ENCODE measurements at places on chromosomes 13 and 19.

GRCh38 chr13:18948012-18948663, 233.5 kb downstream of the TUBA3C start:
- no peak for DNase-seq

DNA sequence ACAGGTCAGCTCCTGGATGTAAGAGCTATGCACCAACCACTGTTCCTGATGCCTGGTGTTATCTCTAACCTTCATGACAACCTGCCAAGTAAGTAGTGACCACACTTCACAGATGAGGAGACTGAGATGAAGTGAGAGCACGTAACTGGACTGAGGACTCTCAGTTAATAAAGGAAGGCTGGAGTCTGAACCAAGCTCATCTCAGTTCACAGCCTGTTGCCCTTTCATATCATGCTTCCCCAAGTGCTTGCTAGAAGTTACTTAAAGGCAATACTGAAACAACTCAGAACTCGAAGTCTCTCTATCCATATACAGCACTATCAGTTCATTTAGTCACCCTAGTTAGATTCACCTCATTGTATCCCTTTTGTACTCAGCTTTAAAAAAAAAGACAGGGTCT, 119.7 kb downstream of the ABCC4 start:
- no peak for DNase-seq

GRCh38 chr19:4018140-4018613, 10.6 kb downstream of the PIAS4 start:
- no peak for DNase-seq

DNA sequence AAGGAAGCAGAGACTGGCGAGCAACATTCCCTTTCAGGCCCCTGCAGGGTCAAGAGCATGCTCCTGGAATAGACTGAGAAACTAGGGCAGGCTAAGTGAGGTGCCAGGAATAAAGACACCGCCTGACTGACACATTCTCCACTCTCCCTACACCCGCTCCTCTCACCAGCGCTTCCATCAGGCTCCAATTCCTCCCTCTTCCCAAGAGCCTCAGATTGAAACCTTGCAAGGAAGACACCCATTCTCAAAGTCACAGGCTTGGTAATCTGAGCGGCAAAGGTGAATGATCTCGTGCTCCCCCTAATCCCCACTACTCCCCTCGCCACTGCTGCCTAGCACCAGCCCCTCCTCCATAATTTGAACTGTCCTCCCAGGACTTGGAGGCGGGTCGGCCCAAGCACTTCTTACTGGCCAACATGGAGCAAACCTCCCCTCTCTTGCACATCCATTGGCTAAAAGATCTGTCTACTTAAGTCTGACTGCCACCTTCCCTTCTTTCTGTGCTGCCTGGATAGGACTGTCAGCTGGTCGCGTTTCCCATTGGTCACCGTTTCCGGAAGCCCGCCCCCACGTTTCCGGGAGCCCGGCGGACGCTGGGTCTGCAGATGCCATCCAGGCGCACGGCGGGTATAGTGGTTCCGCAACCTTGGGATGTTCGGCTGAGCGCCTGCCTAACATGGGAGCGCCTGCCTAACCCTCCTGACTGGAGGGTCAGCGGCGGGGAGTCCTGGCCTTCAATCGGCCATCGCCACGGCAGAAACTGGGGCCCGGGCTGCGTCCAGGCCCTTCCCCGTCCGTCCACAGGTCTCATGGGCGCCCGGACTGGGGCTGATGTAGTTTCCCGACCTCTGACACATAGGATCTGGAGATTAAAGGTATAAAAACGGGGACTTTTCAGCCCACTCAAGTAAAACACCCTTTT, 33.6 kb downstream of the ZNF383 start:
- peak; percentile 77 for DNase-seq

GRCh38 chr19:58300620-58301019, 4.6 kb upstream of the ERVK3-1 start:
- no peak for DNase-seq

DNA sequence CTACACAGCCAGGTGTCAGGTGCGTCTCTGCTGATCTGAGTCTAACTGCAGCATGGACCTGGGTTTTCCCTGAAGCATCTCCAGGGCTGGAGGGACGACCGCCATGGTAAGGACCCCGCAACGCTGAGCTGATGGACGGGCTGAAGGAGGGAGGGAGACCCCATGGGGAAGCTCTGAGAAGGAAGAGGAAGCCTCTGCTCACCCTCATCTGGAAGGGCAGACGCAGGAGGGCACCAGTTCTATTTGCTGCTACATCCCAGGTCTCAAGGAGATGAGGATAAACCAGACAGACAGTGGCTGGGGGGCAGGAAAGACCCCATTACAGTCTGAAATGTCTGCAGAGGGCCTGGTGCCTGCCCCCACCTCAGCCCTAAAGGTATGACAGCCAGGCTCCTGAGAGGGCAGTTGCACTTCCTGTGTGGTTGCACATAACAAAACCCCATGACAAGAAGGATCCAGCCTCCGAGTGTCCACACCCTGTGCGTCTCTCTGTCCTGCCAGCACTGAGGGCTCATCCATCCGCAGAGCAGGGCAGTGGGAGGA, at the start of gene LILRA2:
Gene LILRA2, plus strand, starts transcription at position 461 of the 543 bp plus-strand sequence. CDS start 89 bp downstream, outside the sequence.
- DNase-seq, result no peak

GRCh38 chr13:43019811-43020210, 3.6 kb upstream of the DNAJC15 start:
- no peak for DNase-seq

GRCh38 chr13:23050126-23050525, 130.7 kb upstream of the SGCG start:
- no peak for DNase-seq

DNA sequence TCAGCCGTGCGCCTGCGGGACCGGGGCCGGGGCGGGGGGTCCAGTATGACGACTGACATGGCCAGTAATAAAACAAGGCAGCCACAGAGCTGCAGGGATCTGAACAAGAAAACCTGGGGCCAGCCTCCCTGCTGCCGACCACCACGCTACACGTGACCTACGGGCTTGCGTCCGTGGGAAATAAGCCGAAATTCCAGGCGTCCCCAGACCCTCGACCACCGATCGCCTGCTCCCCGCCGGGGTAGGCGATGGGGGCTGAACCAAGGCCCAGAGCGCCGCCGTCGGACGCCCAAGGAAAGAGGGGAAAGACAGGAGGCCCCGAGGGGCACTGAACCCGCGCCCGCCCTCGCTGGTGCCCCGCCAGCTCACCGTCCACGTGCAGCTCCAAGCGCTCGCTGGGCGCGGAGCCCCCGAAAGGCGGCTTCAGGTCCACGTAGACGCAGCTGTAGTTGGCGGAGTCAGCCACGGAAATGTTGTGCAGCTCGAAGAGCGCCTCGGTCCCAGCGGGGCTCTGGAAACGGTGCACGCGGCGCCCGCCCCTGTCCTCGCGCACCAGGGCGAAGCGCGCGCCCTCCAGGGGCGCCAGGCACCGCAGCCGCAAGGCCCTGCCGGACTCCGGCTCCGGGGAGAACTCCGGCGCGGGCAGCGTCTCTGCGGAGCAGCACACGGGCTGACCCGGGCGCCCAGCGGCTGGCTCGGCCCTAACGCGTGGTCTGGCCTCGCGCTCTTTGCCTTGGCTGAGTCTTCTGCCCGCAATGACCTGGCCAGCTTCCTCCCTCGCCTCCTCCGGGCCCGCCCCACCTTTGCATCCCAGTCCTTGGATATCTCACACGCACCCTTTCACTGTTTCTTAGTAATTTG, 3.1 kb downstream of the A1BG start:
- no peak for DNase-seq

- no peak for DNase-seq
Measured at GRCh38 chr13:41325752-41326151, 14.7 kb downstream of the NAA16 start.

GRCh38 chr13:49607761-49608160, 20.5 kb upstream of the ARL11 start:
- no peak for DNase-seq

GRCh38 chr13:110262508-110263291, 44.3 kb downstream of the COL4A1 start:
- DNase-seq, result no peak

DNA sequence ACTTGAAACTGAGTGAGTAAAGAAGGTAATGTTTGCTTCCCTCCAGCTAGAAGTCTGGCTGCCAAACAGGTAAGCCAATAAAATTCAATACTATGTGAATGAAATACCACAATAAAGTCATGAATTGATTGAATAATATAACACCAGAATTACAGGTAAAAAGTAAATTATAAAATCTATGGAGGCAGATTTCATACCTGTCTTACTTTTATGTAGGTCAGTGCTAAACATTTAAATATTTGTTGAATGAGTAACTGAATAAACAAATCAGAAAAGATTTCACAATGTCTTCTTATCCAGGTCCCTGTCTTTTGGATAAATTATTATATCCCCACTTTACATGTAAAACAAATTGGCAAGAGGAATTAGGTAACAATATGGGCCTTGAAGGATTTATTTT, 62.7 kb downstream of the MICU2 start:
- no peak for DNase-seq

DNA sequence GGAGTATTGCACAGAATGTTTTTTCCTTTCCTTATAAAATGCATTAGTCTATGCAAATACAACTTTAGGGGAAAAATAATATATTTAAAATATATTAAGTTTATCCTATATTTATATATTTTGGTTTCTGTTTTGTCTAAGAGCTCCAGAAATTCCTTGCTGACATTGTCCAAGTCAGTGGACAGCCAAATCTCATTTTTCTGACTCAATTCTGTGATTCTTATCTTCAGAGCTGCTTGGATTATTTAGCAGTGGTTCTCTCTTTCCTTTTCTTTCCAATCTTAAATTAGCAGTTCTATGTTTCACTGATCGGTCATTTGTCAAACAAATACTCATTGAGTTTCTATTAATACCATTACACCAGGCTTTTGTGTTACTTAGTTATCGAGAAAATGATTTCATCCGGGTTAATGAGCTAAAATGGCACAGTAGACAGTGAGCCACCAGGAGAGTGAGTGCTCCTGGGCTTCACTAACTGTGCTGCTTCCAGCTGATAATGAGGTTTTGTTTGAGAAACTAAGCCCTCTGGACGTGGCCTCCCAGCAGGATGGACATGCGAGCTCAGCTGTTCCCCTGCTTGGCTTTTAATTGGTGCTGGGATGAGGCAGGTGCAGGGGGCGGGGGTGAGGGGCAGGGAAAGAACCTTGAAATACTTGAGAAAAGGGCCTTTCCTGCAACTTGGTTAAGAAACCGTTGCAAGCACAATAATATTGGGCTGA, 44.0 kb downstream of the ATP11A start:
- DNase-seq, result no peak

DNA sequence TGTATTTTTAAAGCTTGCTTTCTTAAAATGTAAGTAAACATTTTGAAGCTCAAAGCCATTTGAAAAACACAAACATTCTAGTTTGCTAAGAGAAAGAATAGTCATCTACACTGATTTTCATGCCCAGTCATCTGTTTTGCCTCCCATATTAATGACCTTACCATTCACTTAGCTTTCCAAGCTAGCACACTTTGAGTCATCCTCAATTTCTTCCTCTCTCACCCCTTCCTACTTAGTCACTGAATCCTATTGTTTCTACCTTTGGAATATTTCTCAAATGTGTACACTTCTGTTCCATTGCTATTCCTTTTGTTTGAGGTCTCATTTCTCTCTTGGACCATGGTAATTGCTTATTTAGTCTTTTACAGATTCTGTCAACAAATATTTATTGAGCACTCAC, 7.3 kb upstream of the HS6ST3 start:
- DNase-seq, result no peak

DNA sequence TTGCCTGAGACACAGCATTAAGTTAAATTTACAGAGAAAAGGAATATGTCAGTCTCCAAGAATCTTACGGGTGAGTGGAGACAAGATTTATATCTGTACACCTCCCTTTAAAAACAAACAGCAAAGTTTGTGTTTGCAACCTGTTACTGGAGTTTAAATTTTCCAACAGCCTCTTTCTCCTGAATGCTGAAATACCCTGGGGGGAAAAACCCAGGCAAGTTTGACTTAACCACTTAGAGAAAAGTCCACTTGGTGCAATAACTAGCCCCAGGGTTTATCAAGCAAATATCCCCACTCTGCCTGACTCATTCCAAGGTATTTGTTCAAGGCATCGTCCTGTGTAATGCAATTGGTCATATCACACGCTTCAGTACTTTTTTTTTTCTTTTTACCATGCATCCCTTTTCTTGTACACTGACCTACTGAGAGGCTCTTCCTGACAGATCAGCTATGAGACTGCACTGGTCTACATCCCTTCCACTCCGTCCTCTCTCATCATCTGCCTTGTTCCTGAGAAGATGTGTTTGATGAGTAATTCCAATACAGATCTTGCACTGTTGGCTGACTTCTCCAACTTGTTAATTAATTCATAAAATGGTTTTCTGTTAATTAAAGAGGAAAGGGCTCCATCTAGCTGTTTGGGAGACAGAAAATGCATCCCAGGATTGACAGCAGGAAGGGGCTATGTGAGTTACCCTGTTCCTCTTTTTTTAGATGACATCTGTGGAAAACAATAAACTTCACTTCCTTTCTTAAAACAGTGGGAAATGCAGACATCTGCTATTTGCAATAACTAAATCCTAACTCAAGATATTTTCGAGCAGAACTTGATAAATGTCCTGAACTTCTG, 212.5 kb upstream of the IRS2 start:
- no peak for DNase-seq

DNA sequence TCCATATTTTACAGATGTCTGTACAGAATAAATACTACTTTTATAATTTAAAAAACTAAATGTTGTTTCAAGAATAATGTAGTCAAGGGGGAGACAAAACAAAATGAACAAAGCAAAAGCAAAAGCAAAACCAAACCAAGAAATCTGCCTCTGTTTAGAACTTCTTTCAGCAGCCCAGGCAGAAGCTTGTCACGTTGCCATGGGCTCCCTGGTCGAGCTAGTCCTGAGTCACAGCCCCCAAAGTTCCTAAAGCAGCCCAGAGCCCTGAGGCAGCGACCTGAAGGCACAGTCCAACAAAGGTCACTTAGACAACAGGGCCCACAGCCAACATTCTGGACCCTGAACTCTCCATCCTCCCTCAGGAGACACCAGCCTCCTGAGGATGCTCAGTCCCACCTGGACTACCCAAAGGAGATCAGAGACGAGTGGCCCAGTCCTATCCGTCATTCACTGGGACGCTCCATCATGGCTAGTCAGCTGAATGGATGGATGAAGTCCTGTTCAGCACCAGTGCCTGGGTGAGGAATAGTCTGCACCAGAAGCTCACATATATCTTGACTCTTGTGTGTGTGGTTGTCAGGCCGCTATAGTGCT, 41.7 kb downstream of the SIAH3 start:
- DNase-seq, result no peak

DNA sequence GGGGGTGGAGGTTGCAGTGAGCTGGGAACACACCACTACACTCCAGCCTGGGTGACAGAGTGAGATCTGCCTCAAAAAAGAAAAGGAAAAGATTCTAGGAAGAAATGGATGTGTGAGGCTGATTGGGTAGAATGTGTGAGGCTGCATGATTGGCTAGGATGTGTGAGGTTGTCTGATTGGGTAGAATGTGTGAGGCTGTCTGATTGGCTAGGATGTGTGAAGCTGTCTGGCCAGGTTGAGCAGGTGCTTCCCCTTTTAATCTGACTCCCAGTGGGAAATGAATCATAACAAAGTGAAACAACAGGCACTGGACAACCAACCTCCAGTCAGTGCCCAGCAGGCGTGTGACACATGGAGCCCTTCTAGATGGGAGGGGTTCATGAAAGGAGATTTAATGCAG, 14.7 kb downstream of the C13orf46 start:
- DNase-seq, result no peak

- DNase-seq, result peak; percentile 37
Measured at GRCh38 chr13:60583196-60583888, 186.3 kb downstream of the TDRD3 start.

- no peak for DNase-seq
Measured at GRCh38 chr19:48123907-48124651, 13.5 kb upstream of the PLA2G4C start.
